ENCODE measurements at places on chromosomes 11 and 22. TPM values are rescaled to one million over a fixed set of nuclear protein-coding genes. Genes with fewer than 3 reads are reported as not detected.

KDM4D gene
- 2.6 TPM for total RNA-seq

- H3K4me1 ChIP-seq = peaks cover 43% of the 10 kb centered on the region
- no peaks in the 10 kb centered on the region for H3K27me3 ChIP-seq
- H3K27ac ChIP-seq = peak overlapping the region; percentile 91
- H3K4me3 ChIP-seq = no peak overlapping the region
- peaks cover 9% of the 10 kb centered on the region for H3K36me3 ChIP-seq
Observed at GRCh38 chr22:20549232-20549841, 41.9 kb downstream of the MED15 start.

DNA sequence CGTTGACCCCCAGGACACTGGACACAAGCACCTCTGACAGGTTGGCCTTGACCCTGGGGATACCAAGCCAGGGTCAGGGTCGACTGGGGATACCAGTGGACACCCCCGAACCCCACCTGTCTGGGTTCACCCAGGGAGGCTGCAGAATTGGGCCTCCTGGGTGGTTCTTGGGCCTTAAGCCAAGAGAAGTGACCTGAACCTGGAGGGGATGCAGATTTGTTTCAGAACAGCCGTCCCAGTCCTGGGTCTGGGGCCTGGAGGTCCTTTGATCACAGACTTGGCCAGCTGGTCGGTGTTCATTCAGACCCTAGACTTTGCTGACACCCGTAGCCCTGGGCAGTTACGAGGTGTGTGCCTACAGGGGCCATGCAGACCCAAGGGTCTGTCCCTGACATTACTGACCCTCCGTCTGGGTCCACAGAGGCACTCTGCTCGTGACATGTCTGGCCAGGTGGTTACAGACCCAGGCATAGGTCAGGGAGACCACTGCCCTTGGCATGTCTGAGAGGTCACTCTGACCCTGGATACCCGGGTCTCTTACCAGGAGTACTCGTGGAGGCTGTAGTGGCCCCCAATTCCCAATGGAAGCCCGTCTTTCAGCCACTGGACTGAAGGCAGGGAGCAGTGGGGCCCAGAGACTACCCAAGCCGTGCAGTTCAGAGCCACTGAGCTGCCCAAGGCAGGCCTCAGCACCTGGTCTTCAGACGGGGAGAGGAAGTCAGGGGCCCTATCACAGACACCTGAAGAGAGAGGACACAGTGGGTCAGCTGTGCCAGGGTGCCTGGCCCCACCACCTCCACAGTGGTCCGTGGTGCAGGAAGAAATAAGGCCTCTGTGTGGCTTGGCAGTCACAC lies 6.4 kb downstream of the SIGIRR start:
- H3K36me3 ChIP-seq = no peaks in the 10 kb centered on the region
- H3K4me1 ChIP-seq = peaks cover 6% of the 10 kb centered on the region
- no peak overlapping the region for H3K4me3 ChIP-seq
- no peak overlapping the region for H3K27ac ChIP-seq

- no peak for DNase-seq
- H3K4me3 ChIP-seq = peak overlapping the region; percentile 88
- no peaks in the 10 kb centered on the region for H3K27me3 ChIP-seq
- H3K36me3 ChIP-seq = peaks cover 14% of the 10 kb centered on the region
Observed at GRCh38 chr11:72102631-72102945, 509 bp downstream of the LAMTOR1 start.

Measured in mesothelial cell of epicardium (in vitro differentiated cells).